ENCODE measurements at places on chromosomes 1 and 21.

GRCh38 chr1:183418696-183419095 lies 516 bp upstream of the NMNAT2 start:
- DNase-seq, result no peak

DNA sequence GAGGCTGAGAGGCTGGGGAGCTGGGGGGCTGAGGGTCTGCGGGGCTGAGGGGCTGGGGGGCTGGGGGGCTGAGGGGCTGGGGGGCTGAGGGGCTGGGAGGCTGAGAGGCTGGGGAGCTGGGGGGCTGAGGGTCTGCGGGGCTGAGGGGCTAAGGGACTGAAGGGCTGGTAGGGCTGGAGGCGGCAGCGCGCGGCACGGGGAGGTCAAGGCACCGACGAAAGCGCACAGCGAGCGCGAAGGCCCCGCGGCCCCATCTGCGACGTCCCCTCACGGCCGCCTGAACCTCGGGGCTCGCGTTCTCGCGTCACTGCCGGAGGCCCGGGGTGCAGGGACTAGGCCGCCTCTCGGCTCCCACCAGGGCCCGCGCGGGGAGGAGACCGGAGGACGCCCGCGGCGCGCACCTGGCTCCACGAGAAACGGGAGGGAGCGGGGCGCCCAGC lies 356 bp downstream of the INTS11 start:
- peak; percentile 28 for DNase-seq

- peak; percentile 61 for DNase-seq
Observed at GRCh38 chr1:54791880-54792522, 9.1 kb downstream of the TTC22 start.

DNA sequence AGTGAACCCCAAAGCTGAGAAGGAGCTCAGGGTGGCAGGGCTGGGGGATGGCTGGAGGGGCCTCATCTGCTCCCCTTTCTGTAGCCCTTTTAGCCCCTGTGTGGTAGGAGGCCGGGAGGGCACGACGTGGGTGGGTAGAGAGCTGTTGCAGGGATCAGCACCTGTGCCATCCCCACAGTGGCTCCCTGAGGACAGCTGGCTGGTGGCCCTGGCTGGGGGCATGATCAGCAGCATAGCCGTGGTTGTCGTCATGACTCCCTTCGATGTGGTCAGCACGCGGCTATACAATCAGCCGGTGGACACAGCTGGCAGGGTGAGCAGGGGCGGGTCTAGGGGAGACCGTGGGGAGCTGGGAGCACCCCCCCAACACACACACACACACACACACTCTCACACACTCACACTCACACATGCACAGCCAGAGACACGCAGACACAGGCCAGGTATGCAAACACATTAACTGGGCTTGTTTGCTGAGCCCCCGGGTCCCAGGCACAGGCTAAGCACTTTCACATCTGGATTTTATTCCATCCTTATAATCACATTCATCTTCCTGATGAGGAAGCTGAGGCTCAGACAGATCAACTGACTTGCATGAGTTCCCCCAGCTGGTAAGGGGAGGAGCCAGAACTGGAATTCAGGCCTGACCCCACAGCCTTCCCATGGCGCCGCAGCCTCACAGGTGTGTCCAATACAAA lies 2.5 kb downstream of the SLC25A34 start:
- no peak for DNase-seq

- no peak for DNase-seq
Observed at GRCh38 chr21:36047139-36047538, 13.2 kb downstream of the SETD4 start.

- DNase-seq, result no peak
Observed at GRCh38 chr1:203150511-203151297, 23.2 kb downstream of the ADORA1 start.

All from activated CD4-positive, alpha-beta T cell treated with anti-CD3 and anti-CD28 coated beads, Interleukin-2, amount 50 U/mL, for 16 hours (primary cell).